Activated CD4-positive, alpha-beta T cell treated with anti-CD3 and anti-CD28 coated beads, Interleukin-2, amount 50 U/mL, for 24 hours (primary cell): ENCODE measurements at places on chromosomes 4 and X.

DNA sequence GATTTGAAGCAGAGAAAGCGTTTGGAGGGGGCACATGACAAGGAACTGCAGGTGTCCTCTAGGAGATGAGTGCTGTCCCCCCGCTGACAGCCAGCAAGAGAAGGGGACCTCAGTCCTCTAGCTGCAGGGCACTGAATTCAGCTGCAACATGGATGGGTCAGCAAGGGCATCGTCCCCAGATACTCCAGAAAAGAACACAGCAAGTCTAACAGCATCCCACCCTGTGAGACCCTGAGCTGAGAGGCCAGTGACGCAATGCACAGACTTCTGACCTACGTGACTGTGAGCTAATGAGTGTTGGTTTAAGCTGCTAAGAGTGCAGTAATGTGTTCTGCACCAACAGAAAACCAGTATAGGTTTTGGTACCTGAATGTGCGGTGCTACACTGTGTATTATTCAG is 11.6 kb upstream of the CENPVL2 start:
- no peak for DNase-seq

DNA sequence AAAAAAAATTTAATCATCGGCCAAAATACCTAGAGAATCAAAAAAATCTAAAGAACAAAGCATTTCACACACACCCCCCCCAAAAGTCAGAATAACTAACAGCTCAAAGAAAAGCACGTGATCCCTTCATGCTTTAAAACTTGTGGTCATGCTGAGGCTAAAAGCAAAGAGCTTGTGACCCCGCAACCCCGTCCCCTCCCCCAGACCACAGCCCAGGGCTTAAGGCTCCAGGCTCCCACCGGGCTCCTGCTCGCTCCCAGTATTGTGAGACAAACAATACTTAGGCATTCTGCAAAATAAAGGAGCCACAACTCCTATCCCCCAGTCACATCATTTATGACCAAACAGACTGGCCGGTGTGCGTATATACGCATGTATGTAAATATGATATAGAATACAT is 62.1 kb upstream of the CCDC160 start:
- DNase-seq = no peak

DNA sequence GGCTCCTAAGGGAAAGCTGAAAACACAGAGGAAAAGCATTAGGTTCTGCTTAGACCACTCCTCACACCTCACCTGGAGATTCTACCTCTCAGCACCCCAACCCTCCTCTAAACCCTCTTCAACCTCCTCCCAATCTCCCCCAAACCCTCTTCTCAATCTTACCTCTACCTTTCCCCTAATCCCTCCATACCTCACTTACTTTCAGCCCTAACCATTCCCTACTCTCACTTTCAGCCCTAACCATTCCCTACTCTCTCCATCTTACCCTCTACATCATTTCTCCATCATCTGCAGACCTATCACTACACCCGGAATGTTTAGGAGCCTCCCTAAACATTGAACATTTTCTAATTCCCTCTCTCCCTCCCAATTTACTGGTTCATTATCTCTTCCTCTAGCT is 3.5 kb downstream of the RTL3 start:
- DNase-seq = no peak

GRCh38 chr4:1693131-1693896 is 9.2 kb upstream of the FAM53A start:
- DNase-seq = peak; percentile 38

DNA sequence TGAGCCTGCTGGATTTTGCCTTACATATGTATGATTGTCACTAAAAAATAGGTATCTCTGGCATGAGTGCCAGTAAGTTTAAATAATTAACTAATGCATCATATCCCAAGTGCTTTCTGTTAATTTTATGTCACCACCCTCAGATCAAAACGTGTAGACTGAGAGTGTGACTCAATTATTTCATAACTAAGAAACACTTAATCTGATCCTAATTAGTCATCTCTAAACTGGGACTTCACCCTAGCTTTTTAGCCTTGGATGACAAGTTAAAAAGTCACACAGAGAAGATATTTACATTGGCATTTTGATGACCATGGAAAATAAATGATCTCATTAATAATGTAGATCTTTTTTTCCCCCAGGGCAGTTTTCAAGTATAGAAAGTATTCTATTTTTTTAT is 23.1 kb upstream of the SLC6A14 start:
- no peak for DNase-seq

DNA sequence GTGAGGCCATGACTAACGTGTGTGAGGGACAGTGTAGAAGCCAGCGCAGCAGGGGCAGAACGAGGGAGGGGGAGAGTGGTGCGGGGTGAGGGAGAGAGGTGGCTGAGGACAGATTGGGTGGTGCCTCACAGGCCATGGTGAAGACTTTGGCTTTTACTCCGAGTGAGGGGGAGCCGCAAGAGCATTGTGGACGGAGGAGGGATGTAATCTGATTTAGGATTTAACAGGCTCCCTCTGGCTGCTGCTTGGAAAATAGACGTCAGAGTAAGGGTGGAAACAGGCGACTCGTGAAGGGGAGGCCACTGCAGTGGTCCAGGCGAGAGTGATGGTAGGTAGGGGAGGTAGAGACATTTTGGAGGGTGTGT is 13.0 kb downstream of the PPP1R3F start:
- no peak for DNase-seq

DNA sequence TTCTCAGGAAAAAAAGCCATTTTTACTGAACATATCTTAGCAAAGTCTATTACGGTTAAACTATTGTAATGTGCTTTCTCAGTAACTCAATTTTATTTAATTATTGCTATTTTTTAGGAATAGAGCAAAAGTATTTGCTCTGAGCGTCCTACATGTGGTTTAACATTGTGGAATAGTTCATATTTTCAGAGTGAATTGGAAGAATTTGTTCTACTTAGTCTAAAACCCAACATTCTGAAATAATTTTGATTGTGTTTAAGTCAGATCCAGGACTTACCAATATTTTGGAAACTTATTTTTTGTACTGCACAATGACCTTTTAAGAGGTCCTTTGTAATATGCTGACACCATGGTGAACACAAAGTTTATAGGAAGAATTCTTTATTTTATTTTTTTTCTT is 27.2 kb downstream of the CXCL1 start:
- no peak for DNase-seq

DNA sequence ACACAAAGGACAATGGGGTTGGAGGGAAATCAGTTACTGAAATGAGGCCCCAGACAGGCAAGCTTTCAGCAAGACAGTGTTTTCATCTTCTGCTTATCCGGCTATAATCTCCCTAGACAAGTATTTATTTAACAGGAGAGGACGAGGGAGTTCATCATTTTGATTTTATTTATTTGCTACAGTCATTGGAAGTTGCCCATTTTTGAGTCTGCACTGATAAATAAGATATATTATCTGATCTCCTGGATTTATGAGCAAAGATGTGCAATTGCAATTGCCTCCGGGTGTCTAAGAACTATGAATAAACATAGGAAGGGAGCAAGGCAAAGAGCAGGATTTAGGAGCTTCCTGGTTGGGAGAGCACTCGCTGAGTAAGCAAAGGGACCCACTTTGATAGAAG is 263.2 kb upstream of the EDA2R start:
- DNase-seq = no peak

GRCh38 chrX:13067773-13068172 is 23.4 kb upstream of the FAM9C start:
- no peak for DNase-seq

- DNase-seq = no peak
These were observed 61.1 kb downstream of the BANK1 start for GRCh38 chr4:101851672-101852071.

DNA sequence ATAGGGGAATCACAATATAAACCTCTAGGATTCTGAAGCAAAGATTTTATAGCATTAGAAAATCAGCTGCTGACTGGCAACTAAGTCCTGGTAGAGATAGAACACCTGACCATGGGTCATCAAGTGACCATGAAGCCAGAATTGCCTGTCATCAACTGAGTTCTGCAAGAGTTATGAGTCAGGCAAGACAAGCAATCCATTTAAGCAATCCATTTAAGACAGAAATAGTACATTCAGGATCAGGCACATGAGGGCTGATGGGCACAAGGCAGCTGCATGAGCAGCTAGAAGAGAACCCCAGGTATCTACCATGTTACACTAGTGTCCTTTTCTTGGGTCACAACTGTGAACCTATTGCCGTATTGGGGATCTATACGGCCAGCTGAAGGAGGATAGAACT is 98.9 kb downstream of the SPRY1 start:
- no peak for DNase-seq

GRCh38 chr4:110424144-110424543 is 51.8 kb upstream of the ENPEP start:
- no peak for DNase-seq

DNA sequence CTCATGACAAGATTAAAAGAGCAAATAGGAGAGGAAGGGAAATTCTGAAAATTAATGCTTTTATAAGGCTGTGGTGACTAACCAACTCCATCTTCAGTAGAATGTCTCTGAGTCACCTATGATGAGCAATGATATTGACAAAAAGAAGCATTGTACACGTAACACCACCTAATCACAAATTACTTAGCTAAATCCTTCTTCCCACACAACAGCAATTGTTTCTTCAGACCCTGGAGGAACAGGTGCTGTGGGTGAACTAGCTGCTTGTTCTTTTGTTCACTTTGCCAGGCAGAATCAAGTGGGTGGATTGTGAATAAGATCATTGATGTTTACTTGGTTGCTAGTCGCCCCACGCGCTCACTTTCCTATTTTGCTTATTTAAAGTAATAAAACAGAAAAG is 315.5 kb downstream of the CAMK2D start:
- DNase-seq = peak; percentile 46

DNA sequence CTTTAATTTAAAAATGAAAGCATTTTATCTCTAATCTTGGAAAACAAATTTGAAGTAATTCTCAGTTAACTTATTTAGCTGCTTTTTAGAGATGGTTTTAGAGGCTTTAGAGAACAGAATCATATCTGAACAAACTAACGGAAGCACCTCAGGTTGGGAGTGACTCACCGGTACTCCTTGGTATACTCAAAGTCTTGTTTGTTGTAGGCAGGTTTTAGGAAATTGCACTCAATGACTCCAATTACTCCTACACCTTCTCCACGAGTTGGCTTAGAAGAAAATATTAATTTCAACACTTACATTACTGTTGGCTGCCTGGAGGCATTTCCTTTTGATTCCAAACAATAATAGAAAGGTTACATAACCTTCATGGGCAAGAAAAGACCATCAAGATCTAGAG is 23.6 kb downstream of the MORC4 start:
- DNase-seq = no peak

DNA sequence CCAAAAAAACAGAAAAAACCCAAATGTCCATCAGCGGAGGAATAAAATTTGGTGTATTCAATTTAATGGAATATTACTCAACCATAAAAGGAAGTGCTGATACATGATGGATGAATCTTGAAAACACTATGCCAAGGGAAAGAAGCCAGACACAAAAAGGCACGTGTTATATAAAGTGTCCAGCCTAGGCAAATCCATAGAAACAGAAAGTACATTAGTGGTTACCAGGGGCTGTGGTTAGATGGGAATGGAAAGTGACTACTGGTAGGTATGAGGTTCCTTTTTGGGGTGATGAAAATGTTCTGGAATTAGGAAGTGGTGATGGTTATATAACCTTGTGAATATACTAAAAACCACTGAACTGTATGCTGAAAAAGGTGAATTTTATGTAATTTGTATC is 3.5 kb upstream of the CDKL2 start:
- no peak for DNase-seq

- DNase-seq = no peak
These were observed 403.2 kb upstream of the RASGEF1B start for GRCh38 chr4:81874661-81875515.

GRCh38 chrX:22969411-22969810 is 30.3 kb upstream of the DDX53 start:
- DNase-seq = no peak

DNA sequence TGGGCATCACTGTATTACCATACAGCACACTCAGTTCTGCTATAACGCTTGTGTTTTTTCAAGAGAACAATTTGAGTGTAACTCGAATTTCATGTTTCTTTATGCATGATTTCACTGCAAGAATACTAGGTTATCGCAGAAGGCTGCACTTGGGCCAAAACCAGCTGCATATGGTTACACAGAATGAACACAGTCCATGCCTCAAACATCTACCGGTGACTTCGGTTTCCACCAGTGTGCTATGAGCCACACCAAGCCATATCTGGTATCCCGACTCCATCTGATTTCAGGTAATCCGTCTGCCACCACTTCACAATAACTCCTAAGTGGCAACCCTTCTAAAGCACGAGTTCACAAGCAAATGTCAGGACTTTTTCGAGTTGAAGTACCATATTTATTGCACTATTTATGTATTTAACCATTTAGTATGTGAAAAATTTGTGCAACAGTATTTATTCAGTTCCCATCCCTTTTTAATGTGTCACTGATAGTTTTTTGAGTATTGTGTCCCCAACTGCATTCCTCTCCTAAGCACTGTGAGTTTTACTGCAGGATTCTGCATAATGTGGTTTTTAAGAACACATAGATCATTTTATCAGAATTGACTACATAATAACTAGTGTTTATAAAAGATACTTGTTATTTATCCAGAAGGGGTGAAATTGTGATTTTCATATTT is 111.8 kb downstream of the APBB2 start:
- DNase-seq = no peak

DNA sequence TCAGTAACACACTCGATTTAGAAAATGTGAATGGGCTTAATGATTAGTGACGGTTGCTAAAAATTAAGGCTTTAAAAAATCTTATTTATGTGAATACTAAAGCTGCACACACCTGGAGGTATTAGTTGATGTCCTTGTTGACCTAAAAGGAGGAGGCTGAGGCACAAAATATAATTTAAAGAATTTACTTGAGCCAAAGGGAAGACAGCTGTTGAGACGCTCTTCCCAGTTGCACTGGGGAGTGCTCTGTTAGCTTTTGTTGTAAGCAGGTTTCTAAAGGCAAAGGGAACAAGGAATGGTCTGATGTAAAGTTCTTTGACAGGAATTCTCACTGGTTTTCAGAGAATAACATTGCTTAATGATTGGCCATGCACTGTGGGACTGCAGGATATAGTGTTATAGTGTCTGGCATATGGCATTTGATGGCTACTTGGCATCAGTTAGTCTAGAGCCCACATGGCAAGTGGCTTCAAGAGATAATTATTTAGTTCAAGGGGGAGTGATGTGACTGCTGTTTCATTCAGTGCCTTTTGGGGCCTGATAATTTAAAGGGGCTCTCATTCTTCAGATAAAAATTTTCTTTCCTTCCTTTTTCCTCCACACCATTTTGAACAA is 30.8 kb upstream of the PGM2 start:
- no peak for DNase-seq

DNA sequence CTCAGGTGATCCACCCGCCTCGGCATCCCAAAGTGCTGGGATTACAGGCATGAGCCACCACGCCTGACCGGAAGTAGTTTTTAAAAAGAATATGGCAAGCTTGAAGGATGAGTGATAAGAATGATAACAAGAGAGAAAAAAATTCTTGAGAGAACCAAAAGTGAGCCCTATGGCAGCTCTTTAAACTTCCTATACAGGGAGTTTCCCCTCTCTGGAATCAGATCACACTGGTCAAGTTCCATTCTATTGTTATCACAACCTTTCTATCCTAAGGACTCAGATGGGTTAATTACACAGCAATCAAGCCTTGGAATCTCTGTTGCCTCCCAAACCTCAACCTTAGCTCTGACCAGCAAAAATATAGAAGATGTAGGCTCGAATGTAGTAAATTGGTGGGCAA is 33.8 kb upstream of the ZNF518B start:
- no peak for DNase-seq
